ENCODE measurements at places on chromosomes 5 and 9.

GRCh38 chr5:965604-966344, 42.8 kb upstream of the NKD2 start:
- no peak for DNase-seq

GRCh38 chr9:121857928-121858327, 206.5 kb downstream of the DAB2IP start:
- DNase-seq: no peak

- DNase-seq: no peak
Measured at GRCh38 chr9:130194378-130194932, 22.3 kb downstream of the NCS1 start.

DNA sequence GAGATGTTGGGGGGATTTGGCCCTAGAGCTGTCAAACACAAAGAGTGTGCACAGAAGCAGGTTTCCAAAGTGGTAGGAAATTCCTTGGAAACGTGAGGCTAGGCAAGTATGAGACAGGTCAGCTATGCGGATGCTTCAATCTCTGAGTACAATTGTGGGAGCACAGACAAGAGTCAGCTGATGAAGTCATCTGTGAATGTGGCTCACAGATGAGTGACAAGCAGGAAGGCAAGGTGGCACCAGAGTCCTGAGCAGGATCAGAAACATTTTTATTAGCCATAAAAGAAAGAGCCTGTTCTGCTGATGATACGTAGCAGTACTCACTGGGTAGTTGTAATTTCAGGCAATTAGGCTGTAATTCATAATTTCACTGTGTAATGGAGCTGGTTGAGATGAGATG, 117.0 kb downstream of the DCP2 start:
- DNase-seq: no peak

DNA sequence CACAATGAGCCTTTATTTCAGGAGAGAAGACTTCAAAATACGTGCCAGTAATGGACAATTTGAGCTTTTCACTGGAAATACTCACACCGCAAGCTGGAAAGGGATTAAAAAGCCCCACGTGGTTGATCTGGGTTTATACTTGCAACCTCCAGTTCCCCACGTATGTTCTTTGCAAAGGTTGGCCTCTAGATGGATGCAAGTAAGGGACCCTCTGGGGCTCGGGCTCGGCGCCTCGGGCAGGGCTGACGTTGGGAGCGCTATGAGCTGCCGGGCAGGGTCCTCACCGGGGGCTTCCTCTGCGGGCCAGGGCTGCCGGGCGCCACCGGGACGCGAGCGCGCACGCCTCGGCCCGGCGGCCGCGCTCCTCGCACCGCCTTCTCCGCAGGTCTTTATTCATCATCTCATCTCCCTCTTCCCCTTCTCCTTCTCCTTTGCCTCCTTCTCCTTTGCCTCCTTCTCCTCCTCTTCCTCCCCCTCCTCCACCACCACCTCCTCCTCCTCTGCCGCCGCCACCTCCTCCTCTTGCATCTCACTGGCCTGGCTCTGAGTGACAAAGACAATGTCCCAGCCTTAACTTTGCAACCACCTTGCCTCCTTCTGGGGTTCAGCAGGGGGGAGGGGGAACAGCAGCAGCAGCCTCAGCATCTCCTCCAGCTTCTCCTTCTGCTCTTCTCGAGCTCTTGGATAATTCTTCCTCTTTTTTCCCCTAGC, 701 bp upstream of the ZNF462 start:
- no peak for DNase-seq

DNA sequence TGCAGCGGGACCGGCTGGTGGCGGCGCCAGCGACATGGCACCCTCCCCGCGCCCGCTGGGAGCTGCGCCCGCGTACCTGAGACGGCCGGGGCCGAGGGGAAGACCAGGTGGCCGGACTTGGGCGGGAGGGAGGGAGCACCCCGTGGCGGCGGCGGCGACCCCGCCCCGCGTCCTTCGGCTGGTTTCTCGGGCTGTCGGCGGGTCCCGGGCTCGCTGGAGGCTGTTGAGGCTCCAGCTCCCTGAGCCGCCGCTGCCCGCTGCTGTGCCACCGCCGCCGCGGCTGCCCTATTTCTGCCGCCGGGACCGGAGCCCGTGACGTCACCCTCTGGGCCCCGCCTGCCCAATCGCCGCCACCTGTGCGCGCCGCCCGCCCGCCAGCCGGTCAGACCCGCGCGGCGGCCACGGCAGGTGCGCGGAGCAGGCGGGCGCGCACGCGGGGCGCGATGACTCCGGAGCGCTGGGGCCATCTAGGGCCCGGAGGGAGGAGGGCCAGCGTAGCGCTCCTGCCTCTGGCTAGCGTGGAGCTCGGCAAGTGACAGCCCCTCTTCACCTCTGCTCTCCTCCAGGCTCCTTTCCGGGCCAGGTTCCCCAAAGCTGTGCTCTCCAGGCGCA, at the start of gene FSTL4:
FSTL4 (minus strand) TSS at position 293 of the 612 bp plus-strand sequence.
- no peak for DNase-seq

- DNase-seq: no peak
Measured at GRCh38 chr5:172795318-172795977, 24.5 kb upstream of the DUSP1 start.

DNA sequence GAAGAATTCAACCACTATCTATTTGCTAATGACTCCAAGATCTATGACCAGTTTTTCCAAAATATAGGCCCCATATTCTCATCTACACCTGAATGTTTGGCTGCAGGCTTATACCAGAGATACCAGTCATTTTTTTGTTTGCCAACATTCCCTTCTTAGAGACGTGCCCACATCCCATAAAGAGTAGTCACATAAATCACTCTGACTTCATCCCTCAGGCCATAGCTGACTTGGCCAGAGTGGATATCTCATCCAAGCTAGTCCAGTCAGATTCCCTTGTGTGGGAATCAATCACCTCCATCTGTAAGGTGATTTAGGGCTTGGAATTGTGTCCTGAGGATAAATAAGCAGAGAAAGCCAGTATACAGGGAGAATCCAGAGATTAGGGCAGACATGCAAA, 124.3 kb upstream of the SLC24A2 start:
- no peak for DNase-seq

GRCh38 chr9:20980832-20981455, 50.5 kb downstream of the HACD4 start:
- DNase-seq: no peak
